ENCODE measurements at places on chromosomes 6 and 20.

GRCh38 chr6:135183002-135183531, 2.0 kb downstream of the MYB start:
- DNase-seq = peak; percentile 25

DNA sequence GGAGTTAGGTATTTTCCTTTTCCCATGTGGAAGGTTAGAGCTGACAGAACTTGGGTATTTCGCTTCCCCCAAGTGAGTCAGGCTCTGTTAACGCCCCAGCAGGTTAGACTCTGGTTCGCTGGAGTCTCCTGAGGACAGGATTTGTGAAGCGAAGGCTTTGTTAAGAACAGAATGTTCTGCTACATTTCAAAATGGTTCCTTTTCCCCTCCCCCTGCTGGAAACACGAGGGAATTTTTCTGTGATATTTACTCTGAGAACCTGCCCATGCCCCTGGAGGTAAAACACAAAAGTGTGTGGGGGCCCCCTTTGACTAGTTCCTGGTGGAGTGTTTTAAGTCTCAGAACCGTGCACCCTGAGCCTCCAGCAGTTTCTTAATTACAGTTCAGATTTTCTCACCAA, 731.4 kb upstream of the CITED2 start:
- no peak for DNase-seq

DNA sequence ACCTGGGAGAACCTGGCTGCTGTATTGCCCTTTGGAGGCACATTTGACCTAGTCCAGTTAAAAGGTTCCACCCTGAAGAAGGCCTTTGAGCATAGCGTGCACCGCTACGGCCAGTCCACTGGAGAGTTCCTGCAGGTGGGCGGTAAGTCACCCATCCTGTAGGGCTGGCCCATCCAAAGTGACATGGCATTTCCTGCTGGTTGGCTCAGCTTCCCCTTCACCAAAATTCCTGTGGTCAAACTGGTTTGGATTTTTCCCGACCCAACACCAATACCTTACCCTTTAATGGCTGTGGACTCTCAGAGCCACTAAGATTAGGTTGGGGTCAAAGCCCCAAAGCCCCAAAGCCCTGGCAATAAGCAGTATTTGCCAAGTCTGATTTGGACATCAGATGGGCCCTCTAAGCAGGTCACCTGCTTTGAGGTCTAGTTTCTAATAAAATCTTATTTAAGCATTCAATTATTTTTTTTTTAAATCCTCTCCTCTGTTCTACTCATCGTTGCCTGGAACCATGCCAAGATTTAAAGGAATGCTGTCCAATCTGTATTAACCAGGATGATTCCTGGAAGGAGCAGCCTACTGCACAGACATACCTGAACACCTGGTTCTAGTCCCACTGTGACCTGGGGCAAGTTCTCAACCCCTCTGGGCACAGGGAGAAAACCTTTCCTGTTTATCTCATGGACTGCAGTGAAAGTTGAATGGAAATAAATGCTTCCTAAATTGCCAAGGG, 40.8 kb downstream of the NT5E start:
- no peak for DNase-seq

DNA sequence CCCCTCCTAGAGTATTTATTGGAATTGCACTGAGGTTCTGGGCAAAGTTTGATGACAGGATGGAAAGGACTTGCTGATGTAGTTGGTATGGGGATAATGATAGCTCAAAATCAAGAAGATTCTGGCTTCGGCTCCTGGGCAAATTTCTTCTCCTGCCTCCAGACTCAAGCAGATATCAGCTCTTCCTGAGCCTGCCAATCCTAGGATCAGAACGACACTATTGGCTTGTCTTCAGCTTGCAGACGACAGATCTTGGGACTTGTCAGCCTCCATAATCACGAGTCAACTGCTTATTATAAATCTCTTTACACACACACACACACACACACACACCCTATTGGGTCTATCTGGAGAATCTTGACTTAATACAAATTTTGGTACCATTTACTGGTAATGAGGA, 131.1 kb downstream of the PREX1 start:
- no peak for DNase-seq

DNA sequence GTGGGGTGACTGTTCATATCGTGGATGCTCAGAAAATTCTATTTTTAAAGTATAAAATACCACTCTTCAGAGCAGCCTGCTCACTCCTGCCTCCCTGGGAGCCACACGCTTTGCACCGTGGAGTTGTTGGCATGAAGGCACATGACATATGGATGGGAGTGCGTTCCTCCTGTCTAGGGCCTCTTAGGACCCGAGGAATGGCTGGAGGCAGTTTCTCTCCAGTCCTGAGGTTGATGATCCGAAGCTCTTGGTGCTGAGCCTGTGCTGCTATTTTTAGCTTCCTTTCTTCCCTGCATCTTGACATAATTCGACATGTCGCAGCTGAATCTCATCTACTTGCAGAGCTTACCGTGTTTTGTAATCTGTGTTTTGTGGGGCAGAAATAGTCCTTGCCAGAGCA, 73.9 kb downstream of the PHACTR3 start:
- no peak for DNase-seq

DNA sequence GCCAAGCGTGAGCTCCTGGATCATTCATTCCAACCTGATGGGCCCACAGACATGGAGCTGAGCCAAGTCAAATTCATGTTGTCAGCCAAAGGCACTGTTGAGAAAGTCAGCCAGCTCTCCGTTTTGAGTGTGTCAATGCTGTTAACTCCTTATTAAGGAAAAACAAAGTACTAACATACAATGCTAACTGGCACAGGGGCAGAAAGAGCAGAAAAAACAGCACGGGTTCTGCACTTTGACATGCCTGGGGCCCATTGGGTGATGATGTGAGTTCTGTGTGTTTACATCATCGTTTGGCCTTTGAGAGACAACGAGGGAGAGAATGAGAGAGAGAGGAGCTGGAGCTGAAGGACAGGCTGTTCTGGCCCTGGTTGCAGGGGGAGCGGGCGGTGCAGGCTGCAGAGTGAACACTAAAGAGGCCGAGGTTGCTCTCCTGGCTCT, 85.9 kb downstream of the SMOC2 start:
- no peak for DNase-seq

- no peak for DNase-seq
Measured at GRCh38 chr6:117495869-117496268, 13.4 kb downstream of the DCBLD1 start.

- no peak for DNase-seq
Measured at GRCh38 chr6:15870333-15871043, 207.7 kb upstream of the DTNBP1 start.

GRCh38 chr6:87976616-87977015, 71.0 kb upstream of the SPACA1 start:
- no peak for DNase-seq

DNA sequence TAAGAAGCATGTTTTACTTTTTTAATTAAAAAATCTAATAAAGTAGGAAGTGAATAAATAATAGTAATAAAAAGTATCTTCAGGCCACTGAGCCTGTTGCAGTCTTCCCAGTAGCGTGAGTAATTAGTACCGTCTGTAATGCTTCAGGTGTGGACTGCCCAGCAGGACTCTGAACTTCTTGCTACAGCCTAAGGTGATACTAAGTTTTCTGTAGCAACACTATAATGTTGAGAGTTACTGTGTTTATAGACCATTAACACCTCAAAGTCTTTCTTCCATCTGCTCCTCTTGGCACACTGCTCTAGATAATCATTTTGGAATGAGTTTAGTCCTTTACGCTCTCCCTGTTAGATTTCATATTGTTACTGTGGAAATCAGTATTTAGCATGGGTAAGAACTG, 28.4 kb downstream of the VAPB start:
- DNase-seq = no peak

DNA sequence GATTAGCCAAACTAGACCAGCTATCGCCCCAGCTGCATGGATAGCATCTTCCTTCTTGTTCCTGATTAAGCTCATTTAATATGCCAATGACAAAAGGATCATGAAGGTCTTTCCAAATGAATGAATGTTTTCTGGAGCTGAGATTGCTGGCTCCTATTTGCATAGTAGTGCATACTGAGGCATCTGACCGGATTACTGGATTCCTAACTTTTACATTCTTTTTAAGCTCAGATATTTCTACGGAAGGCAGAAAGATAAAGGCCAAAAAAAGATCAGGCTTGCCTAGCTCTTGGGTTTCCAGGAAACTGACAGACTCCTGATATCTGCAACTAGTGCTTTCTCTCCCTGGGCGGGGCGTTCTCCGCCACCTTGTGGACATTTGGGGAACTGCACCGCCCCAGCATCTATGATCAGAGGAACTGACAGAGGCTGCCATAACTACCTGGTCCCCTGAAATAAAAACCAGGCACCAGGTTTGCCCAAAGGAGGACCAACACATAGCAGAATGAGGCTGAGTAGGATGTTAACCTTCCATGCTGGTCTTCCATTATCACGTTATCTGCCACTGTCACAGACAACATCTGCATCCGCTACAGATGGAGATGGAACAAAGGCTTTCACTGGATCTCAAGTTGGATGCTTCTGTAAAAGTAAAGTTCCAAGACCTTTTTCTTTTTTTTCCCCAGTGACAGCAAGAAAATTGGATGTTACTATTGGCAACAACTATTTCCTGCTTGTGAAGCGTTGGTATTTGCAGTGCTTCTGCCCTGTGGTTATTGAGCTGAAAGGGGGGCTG, 33.2 kb downstream of the NT5E start:
- DNase-seq = peak; percentile 46

GRCh38 chr6:132675749-132676148, 16.8 kb upstream of the TAAR1 start:
- DNase-seq = no peak

DNA sequence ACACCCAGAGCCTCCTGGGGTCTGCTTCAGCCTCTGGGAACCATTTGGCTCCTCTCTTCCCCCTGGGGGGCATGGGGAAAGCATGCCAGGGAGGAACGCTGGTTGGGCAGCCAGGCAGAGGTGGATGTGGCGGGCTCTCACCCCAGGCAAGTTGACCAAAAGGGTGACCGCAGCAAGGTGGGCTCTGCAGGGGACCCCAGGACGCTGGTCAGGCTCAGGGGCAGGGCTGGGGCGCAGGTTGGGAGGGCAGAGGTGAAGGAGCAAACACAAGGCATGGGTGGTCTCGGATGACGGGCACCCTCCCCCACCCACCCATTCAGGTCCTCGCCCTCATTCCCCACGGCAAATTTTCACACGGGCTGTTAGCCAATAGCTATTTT, 30.2 kb upstream of the MRGBP start:
- DNase-seq = no peak

DNA sequence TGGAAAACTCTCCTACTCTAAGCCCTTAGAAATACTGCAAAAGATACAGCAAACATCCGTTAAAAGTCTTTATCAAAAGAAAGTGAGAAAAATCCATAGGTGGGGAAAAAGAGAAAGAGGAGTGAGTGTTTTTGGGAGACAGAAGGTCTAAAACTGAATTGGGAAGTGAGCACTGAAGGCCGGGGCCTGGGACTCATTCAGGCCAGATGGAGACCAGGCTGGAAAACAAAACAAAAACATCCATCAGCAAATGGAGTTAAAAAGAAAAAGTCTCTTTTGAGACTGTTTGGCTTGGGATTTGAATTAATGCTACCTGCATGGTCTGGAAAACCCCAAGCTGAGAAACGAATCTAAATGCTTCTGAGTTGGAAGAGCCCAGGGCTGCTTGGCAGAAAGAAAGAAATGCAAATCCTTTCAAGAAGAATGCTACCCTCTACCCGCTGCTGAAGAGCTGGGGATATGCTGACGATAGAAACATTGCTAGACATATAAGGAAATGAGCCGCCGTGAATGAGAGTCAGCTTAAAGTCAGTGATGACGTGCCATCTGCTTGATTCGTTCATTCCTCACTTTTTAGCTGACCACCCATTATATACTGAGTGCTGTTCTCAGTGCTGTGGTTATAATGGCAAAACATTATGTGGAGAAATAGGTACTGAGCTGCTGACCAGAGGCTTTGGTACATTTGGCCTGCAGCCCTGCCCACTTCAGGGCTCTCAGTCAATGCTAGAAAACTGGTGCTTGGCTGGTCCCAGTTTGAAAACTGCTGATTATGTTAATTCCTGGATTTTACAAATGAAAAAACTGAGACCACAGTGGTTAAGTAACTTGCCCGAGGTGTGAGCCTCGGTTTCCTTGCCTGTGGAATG, 28.0 kb upstream of the TULP4 start:
- DNase-seq = no peak

- no peak for DNase-seq
Measured at GRCh38 chr6:128161839-128162238, 261.0 kb upstream of the THEMIS start.

- no peak for DNase-seq
Measured at GRCh38 chr6:2877057-2877882, 25.8 kb downstream of the SERPINB9 start.

- DNase-seq = no peak
Measured at GRCh38 chr6:45531999-45532595, 154.4 kb upstream of the SUPT3H start.

- no peak for DNase-seq
Measured at GRCh38 chr6:114142258-114142657, 171.3 kb upstream of the HDAC2 start.

DNA sequence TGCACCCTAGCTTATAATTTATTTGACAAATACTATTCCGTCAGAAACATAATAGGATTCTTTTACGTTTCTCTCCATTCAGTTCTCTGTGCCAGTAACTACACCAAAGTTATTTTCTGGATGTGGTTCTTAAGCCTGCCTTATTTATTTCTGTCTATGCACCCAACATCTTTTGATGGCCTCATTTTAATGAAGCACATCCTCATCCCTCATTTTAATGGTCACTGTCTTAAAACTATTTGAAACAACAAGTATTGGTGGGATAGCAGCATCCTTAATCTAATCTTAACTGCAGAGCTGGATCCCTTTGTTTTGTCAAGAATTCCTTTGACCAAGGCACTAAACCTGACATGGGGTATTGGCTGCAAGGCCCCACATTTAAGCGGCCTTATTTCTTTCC, 11.0 kb downstream of the FAM135A start:
- no peak for DNase-seq

DNA sequence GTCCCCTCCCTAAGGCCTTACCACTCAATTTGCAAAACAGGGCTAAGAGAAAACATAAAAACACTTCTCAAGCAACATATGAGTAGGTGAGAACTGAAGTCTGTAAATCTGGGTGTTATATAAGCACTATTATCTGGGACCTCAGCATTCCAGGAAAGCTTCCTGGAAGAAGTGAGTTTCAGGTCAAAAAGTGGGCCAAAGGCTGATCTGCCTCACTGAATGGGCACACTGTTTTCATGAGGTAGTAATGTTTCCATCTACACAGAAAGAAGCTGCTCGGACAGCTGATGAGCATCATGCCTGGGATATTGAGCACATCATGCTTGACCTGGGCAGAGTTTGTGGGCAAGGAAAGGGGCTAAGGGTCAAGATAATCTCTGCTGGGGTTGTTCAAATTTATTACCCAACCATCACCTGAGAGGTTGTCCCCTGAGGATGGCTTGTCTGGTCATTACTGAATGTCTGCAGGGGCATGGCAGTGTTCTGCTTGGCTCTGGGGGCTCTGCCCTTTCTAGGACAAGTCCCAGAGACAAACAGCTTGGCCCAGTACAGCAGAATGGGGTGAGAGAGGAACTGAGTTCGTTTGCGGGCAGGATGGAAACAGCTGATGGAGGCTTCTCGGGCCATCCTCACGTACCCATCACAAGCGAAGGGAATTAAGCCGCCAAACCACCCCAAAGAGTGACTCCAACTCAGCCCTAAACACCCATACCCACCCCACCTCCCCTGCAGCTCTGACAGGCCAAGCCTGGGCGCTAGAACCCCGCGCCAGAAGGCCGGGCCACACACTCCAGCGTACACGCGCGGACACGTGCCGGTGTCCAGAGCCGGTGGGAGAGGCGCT, 1.2 kb upstream of the SYNJ2 start:
- DNase-seq = no peak

GRCh38 chr20:43534791-43535350, 24.0 kb upstream of the SGK2 start:
- DNase-seq = no peak
